ENCODE measurements at places on chromosomes 3 and 15.

- H3K4me3 ChIP-seq: peak overlapping the region; percentile 88
- no peak for DNase-seq
- peaks cover 8% of the 10 kb centered on the region for H3K36me3 ChIP-seq
Observed at GRCh38 chr3:64021922-64022321, 1.4 kb downstream of the PSMD6 start.

DNA sequence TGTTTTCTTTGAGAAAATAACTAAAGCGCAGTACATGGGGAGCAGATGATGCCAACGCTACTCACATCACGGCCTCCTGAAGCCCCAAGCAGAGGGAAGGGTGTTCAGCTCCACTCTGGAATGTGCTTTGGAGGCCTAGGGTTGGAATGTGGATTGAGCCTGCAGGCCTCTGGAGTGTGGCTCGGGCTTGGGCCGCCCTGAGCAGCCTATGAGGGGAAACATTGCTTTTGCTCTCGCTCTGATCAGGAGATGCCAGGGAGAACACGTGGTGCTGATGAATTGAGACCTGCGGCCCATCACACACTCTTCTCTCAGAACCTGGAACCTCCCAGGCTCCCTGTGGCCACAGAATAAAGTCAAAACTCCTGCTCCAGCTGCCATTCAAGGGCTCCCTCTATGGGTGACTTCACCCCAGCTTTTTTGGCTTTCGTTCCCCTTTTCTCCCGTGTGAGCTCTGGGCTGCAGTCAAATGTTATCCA, 23.3 kb downstream of the CCDC13 start:
- peaks cover 30% of the 10 kb centered on the region for H3K4me1 ChIP-seq
- peaks cover 4% of the 10 kb centered on the region for H3K36me3 ChIP-seq
- peaks cover 7% of the 10 kb centered on the region for H3K27me3 ChIP-seq
- DNase-seq: no peak
- no peak overlapping the region for H3K4me3 ChIP-seq

DNA sequence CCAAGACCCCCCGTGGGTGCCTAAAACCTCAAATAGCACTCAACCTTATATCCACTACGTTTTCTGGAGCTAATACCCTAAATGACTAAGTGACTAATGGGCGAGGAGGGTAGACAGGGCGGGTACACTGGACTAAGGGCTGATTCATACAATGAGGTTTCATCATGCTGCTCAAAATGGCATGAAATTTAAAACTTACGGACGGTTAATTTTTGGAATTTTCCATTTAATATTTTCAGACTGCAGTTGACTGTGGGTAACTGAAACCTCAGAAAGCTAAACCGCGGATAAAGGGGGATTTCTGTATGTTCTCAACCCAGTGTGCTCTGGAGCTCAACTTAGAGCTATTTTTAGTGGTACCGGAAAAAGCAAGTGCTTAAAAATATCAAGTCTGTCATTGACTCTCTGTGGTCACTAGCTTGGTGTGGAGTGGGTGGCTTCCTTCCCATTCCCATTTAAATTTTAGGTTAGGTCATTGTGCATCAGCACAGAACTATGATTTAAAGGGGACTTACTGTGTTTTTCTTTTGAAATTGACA, 72.9 kb downstream of the LRRC28 start:
- H3K36me3 ChIP-seq: no peaks in the 10 kb centered on the region
- no peak overlapping the region for H3K27ac ChIP-seq
- no peaks in the 10 kb centered on the region for H3K4me1 ChIP-seq
- H3K27me3 ChIP-seq: no peaks in the 10 kb centered on the region

DNA sequence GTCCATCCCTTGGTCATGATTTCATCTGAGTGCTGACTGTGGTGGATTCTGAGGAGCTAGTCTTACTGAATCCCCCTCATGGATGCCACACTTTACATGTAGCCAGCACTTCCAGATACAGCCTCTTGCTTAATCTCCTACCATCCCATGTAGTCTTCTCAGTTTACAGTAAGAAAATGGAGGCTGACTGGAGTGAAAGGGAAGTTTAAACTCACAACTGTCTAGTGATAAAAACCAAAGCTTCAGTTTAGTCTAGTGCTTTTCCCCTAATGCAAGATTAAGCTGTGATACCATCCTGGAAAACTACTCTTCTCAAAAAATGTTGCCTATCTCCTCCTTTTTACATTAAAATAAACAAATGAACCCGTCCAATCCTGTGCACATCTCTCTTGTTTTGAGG, 146.8 kb upstream of the HES1 start:
- no peak for DNase-seq
- peaks cover 35% of the 10 kb centered on the region for H3K27me3 ChIP-seq
- H3K4me1 ChIP-seq: no peaks in the 10 kb centered on the region
- H3K27ac ChIP-seq: no peak overlapping the region

GRCh38 chr15:59420986-59421618, 16.9 kb upstream of the FAM81A start:
- H3K27me3 ChIP-seq: peaks cover 24% of the 10 kb centered on the region
- H3K27ac ChIP-seq: no peak overlapping the region

GRCh38 chr15:83928392-83928734, 274.4 kb downstream of the ADAMTSL3 start:
- H3K36me3 ChIP-seq: no peaks in the 10 kb centered on the region
- DNase-seq: no peak
- no peak overlapping the region for H3K4me3 ChIP-seq
- H3K4me1 ChIP-seq: peaks cover 2% of the 10 kb centered on the region
